ENCODE measurements at places on chromosomes 13 and 19.

- no peak overlapping the region for H3K4me3 ChIP-seq
- H3K27me3 ChIP-seq = no peaks in the 10 kb centered on the region
- no peaks in the 10 kb centered on the region for H3K36me3 ChIP-seq
- H3K27ac ChIP-seq = peak overlapping the region; percentile 13
Measured at GRCh38 chr19:3818466-3818865, 32.3 kb upstream of the MATK start.

GRCh38 chr13:93254775-93255174 lies 28.2 kb downstream of the GPC6 start:
- no peaks in the 10 kb centered on the region for H3K4me1 ChIP-seq
- H3K36me3 ChIP-seq = no peaks in the 10 kb centered on the region
- no peak for DNase-seq
- no peak overlapping the region for H3K27ac ChIP-seq
- H3K4me3 ChIP-seq = no peak overlapping the region
- H3K27me3 ChIP-seq = no peaks in the 10 kb centered on the region

GRCh38 chr13:29423050-29423449 lies 172.4 kb downstream of the SLC7A1 start:
- no peaks in the 10 kb centered on the region for H3K36me3 ChIP-seq
- no peaks in the 10 kb centered on the region for H3K4me1 ChIP-seq
- no peak overlapping the region for H3K4me3 ChIP-seq

DNA sequence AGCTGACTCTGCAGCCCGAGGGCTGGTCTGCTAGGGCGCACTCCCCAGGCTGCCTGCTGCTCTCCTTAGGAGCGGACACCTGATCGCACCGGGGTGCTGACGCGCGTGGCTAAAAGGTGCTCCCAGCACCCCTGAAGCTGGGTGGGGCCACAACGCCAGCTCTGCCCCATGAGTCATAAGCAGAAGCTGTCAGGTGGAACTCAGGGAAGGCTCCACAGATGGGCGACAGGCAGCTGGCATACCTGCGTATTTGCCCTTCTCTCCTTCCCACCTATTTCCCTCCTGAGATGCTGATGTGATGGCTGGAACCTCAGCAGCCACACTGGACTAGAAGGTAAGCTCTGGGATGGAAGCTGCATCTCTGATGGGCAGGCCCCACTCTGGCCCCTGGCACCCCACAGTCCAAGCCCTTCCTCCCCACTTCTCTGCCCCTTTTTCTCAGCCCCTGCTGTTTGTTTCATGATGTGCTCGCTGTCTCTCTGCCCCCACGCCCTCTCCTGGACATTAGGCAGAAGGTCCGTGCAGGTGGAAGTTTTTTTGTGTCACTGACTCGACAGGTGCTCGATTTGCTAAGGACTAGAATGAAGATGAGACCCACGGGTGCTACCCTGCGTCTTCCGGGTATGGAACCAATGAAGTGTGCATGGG lies 30.3 kb upstream of the CACTIN start:
- H3K4me3 ChIP-seq = no peak overlapping the region
- H3K36me3 ChIP-seq = no peaks in the 10 kb centered on the region
- no peak for DNase-seq
- no peak overlapping the region for H3K27ac ChIP-seq

DNA sequence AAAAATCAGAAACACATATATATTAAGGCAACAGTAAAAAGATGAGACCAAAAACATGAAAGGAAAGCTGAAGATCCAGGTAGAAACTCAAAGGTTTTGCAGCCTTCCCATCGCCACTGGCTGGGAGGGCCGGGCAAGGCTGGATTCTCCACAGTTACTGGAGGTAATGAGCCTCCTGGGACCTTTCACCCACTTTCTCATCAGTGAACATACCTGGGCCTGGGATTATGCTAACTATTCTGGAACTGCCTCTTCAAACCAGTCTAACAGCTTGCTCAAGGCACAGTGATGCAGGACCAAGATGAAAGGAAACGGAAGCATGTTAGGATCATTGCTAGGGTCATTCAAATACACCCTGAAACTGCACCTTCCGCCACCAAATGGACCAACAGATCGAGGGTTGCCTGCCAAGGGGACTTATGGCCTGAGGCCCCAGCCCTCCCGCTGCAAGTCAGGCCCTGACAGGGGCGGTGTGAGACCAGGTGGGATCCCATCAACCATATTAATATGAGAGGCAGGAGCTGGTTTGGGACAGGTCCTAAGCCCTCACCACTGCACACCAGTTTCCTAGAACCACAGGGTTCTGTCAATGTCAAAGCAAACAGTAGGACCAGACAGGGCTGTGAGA lies 28.4 kb upstream of the ATP12A start:
- H3K4me1 ChIP-seq = no peaks in the 10 kb centered on the region
- H3K27me3 ChIP-seq = no peaks in the 10 kb centered on the region
- peak; percentile 58 for DNase-seq
- no peak overlapping the region for H3K27ac ChIP-seq
- no peak overlapping the region for H3K4me3 ChIP-seq

- no peaks in the 10 kb centered on the region for H3K4me1 ChIP-seq
- no peaks in the 10 kb centered on the region for H3K36me3 ChIP-seq
- no peak for DNase-seq
Measured at GRCh38 chr13:63184693-63185092, 1769.0 kb upstream of the PCDH20 start.

DNA sequence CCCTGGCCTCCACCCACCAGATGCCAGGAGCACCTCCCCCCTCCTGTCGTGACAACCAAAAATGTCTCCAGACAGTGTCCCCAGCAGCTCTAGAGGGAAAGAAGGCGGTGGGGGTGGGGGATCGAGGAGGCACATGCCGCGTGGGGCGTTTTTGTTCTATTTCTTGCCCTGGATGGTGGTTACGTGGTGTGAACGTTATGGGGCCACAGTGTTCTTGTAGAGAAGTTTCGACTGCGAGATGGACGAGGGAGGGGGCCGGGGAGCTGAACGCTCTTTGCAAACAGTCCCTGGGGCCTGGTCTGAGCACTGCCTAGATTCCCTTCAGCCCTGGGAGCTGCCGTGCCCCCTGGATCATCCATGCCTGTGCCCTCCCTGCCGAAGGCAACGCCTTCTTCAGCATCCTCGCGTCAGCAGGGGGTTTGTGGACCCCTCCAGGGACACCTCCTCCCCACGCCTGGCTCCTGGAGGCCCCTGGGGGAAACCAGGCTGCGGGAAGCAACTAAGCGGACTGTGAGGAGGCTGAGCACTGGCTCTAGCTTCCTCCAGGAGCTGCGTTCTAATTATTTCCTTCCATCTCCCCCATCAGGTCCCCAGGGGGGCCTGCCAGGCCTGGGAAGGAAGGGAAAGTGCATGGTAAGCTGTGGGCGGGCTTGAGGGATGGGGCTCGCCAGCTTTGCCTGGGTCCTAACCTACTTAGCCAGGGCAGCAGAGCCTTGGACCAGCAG lies 131.5 kb downstream of the IER2 start:
- H3K4me1 ChIP-seq = no peaks in the 10 kb centered on the region
- H3K36me3 ChIP-seq = no peaks in the 10 kb centered on the region
- no peaks in the 10 kb centered on the region for H3K27me3 ChIP-seq
- H3K27ac ChIP-seq = no peak overlapping the region
- no peak for DNase-seq
- H3K4me3 ChIP-seq = no peak overlapping the region
